ENCODE measurements at places on chromosomes 16 and 17.

DNA sequence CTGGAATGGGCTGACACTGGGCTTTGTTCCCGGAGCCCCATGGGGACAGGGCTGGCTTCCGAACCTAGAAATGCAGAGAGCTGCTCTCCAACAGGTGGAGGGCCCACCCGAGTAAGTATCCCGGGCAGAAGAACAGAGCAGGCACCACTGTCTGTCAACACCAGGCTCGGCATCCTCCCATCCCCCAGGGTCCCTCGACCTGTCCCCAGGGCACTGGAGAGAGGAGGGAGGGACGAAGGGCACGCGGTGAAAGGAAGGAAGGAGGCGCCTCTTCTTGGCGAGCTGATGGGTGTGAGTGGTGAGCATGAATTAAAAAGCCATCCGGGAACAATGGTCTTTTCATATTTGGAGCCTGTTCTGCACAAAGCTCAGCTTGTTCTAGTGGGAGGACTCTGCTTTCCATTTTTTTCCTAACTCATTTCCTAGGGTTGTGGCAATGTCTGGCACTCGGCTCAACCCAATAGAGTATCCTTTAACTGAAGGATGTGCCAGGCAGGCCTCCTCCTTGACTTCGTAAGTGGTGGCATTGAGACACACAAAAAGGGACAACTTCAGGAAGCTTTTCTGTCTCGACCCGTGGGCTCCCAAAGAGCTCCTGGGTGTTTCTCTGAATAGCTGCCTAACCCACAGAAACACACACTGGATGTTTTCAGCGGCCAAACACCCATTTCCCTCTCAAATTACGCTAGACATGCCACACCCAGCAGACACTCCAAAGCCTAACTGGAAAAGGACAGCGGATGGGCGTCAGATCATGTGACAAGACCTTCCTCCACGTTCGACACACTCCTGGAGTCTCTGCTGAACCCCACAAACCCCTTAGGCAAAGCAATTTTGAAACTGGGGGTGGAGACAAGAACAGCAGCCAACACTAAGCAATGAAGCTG, 47.7 kb downstream of the ZFHX3 start:
- no peak for DNase-seq

DNA sequence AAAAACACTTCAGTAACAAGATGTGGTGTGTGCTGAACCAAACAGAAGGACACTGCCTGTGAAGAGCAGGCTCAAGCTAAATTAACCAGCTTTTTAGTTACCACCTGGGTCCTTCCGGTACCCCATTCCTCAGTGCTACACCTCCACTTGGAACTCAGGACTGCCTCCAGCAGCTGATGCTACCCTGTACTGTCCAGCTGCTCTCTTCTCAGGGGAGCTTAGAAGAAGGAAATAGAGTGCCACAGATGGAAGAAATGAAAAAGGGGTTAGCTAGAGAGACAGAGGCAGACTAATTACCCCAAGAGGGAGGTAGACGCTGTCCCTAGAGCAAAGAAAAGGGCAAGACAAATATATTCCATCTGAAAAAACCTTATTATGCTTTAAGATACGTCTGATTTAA, 5.7 kb downstream of the MED13 start:
- DNase-seq = no peak

- DNase-seq = no peak
Measured at GRCh38 chr17:44113868-44114840, 9.3 kb downstream of the HDAC5 start.

- no peak for DNase-seq
Measured at GRCh38 chr16:23829454-23829853, 6.3 kb upstream of the PRKCB start.

DNA sequence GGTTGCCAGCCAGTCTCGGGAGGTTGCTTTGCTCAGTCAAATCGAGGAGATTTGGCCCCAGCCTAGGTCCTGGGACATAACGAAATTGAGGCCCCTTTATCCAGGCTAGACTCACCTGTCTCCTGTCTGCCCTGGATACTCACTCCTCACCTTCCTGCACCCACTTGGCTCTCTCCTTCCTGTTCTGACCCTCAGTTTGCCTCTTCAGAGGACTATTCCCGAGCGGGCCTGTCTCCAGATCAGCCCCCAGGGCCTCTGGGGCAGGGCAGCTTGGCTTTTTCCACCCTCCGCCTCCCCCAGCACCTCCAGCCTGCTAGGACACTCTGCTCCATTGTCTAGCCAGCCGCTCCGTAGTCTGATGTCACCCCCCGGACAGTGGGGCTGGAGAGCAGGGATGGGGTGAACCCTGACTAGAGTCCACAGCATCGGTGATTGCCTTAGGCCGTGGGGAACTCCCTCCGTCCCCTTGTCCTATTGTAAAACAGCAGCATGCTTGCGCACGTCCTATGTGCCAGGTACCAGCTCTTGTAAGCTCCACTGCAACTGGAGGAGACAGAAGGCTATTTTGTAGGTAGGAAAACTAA, 8.8 kb downstream of the WFIKKN2 start:
- no peak for DNase-seq

- no peak for DNase-seq
Measured at GRCh38 chr17:71392715-71393567, 727.9 kb upstream of the SOX9 start.

All from stimulated activated CD4-positive, alpha-beta T cell treated with anti-CD3 and anti-CD28 coated beads, Interleukin-1b, Interleukin-23, amount 100 ng/mL, for 1 hour (primary cell).